HFFc6 (cell line): ENCODE measurements at places on chromosomes 7 and 10. TPM values are rescaled to one million over a fixed set of nuclear protein-coding genes. Genes with fewer than 3 reads are reported as not detected.

Gene CEP41
- 16.3 to 20.6 TPM (median 19.2 TPM) in 3 replicates for total RNA-seq

Gene ANKMY2
- 20.5 and 23.7 TPM in 2 replicates for total RNA-seq

Gene EPDR1
- total RNA-seq = not detected in 3 replicates

Gene SUN3
- 1.1 TPM in 1 of 2 replicates, not detected in the other for total RNA-seq

Gene AKR1C8
- total RNA-seq = not detected in 3 replicates
